ENCODE measurements at places on chromosomes 5 and 9. TPM values are rescaled to one million over a fixed set of nuclear protein-coding genes. Genes with fewer than 3 reads are reported as not detected.

- no peak for DNase-seq
Measured at GRCh38 chr9:129326061-129327005, 148.3 kb upstream of the IER5L start.

DNA sequence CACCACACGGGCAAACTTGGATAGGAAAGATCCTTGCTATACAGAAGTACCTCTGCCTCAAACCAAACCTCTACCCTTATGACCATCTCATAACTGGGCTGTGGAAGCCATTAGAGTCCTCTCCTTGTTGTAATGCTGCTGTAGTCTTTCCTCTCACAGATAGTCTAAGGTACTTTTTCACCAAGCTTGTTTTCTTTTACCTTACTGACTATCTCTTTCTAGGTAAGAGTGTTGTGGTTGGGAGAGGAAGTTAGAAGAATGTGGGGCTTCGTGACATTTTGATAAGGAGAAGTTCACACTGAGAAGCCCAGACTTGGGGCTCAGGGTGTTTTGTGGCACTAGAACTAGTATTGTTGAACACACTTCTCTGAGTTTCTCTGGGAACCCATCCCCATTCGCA, 8.9 kb downstream of the CFAP95 start:
- no peak for DNase-seq

GRCh38 chr5:143771189-143771588, 40.8 kb upstream of the HMHB1 start:
- no peak for DNase-seq

DNA sequence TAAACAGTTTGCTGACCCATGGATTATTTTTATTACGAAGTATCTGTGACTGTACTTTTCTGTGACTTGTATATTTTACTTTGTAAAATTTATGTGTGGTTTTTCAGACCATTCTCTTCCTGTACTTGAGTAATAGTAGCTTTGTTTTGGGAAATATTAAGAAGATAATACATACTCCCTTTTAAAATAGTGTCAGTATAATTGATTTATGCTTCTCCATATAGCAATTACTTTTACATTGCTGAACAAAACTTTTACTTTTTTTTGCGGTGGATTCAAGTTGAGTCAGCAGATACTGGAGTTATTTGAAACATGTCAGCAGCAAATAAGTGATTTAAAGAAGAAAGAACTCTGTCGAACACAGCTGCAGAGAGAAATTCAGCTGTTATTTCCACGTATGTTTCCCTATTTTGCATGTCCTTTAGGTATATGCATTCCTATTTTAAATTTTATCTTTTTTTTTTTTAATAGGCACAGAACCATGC, 28.4 kb downstream of the TENT2 start:
- DNase-seq: no peak

DNA sequence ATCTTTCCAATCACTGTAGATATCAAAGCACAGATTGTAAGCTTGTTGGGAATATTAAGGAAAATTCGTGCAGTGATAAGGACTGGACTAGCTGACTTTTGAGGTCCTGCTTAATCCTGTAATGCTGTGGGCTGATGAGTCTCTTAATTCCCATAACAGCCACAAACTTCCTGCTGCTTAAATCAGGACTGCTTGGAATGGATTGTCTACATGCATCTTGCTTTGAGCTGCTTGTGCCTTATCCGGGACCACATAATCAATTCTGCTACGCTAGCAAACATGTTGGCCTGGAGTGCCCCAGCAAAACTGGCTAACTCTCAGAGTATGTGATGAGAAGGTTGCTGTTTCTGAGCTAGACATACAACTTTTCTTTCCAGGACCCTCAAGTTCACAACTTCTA, 79.6 kb downstream of the SNCAIP start:
- no peak for DNase-seq

- DNase-seq: no peak
Measured at GRCh38 chr9:116174347-116174746, 20.8 kb downstream of the PAPPA start.

DNA sequence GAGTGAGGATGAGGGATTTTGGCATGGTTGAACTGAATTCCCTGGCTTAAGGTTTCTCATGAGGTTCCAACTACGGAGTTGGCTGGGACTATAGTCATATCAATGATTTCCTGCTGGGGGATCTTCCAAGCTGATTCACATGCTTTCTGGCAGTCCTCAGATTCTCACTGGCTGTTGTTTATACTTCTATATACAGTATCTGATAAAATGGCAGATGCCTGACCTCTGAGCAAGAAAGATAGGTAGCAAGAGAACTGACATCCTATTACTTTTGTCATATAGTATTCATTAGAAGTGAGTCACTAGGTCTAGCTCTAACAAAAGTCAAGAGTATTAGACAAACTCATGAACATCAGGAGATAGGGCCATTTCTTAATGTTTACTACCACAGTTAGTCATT, 440.9 kb upstream of the EDIL3 start:
- no peak for DNase-seq

DNA sequence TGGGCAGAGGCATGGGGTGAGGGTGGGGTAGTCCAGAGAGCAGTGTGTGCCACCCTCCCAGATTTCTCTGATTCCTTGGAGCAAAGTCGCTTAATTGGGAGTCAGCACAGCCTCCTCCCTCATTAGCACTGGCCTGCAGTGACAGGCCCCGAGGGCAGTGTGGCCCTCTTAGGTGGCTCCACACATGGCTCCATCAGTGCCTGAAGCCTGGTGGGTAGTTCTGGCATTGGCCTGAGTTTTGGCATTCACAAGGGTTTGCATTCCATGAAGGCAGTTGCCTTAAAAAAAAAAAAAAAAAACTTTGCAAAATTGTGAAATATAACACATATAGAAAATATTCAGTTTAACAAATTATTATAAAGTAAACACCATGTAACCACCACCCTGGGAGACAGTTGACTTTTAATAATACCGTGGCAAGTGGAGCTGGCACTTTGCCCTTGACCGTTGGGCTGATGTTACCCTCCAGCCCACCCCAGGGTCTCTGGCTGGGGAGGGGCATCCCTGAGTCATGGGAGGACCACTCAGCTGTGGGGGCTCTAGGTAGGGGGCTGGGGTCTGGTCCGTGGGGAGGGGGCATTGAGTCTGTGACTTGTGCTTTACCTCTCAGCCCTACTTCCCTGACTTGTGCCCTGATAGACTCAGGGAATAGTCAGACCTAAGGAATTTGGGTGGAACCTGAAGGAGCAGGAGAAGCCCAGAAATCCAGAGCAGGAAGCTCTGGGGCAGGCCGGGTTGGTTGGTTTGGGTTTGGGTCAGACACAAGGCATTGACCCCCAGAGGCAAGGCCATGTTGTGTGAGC, 51.3 kb upstream of the PITX1 start:
- no peak for DNase-seq

MCTP1 gene
- total RNA-seq: not detected

ADAMTS6 gene
- total RNA-seq: 0.44 TPM

LTC4S gene
- total RNA-seq: 0.48 TPM

AGGF1 gene
- 26.5 TPM for total RNA-seq

All from activated CD4-positive, alpha-beta memory T cell treated with anti-CD3 and anti-CD28 coated beads for 36 hours (primary cell).